ENCODE measurements at places on chromosomes 2 and 18.
A peak's percentile ranks its signal among the peaks of the same experiment; 100 is the strongest.

- DNase-seq: no peak
Measured at GRCh38 chr2:232876978-232877441, 6.9 kb downstream of the SNORC start.

DNA sequence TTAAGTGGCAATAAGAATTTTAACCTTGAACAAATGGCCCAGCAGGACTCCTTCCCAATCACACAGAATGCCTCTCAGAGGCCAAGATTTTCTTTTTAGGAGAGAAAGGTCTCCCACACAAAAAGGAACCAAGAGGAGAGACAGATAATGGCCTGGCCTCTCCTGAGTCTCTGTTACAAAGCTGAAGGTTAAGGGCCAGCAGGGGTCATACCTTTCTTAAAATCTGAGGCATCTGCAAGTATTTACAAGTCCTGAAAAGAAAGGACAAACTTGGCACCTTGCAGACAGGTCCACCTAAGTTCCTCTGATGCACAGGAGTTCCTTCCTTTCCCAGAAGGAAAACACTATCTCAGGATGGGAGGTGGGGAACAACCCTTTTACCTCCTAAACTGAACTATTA, 142.3 kb downstream of the TMEM163 start:
- no peak for DNase-seq

- no peak for DNase-seq
Measured at GRCh38 chr2:235085476-235085875, 133.7 kb downstream of the SH3BP4 start.

DNA sequence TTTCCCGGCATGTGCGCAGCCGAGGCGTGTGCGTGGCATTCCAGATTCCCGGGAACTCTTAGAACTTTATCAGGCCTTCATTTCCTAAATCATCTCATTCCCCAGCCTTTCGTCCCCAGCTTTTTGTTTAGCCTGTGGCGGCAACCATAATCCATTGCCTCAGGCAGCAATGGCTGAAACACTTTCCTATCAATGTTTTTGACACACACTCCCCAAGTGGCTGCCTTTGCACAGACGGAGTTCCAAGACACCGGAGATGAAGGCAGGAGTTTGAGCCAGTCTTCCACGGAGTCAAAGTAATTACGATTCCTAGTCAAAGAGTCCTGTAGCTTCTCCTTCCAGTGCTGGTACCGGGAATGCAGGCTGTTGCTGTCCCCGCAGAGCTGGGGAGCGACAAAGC, 64.8 kb downstream of the KCNG2 start:
- no peak for DNase-seq

GRCh38 chr18:69400253-69400975, at the start of gene DOK6:
Gene DOK6 (plus strand): TSS chr18:69400888.
- DNase-seq: peak; percentile 29

Data from colonic mucosa (tissue), 4 donors.